ENCODE measurements at places on chromosomes 2 and 18. TPM values are rescaled to one million over a fixed set of nuclear protein-coding genes. Genes with fewer than 3 reads are reported as not detected.

GRCh38 chr2:160328811-160329527 lies 128.9 kb upstream of the ITGB6 start:
- no peak for DNase-seq

NRP2 gene
- 101 TPM for total RNA-seq

PCARE gene
- 0.16 TPM for total RNA-seq

GRCh38 chr18:48197819-48198218 lies 211.4 kb downstream of the ZBTB7C start:
- no peak for DNase-seq

- no peak for DNase-seq
These were observed 341.8 kb downstream of the RBM43 start for GRCh38 chr2:150919901-150920300.

MARCO gene
- total RNA-seq, result 0.42 TPM

FAM124B gene
- 13.1 TPM for total RNA-seq

CFAP221 gene
- 0.95 TPM for total RNA-seq

RUFY4 gene
- not detected for total RNA-seq

- DNase-seq, result no peak
These were observed 61.3 kb upstream of the ITGA4 start for GRCh38 chr2:181395851-181396250.

- DNase-seq, result no peak
These were observed 1884.0 kb upstream of the CELF4 start for GRCh38 chr18:39449566-39449965.

FABP1 gene
- total RNA-seq, result not detected

CAPN13 gene
- 6.0 TPM for total RNA-seq

DNA sequence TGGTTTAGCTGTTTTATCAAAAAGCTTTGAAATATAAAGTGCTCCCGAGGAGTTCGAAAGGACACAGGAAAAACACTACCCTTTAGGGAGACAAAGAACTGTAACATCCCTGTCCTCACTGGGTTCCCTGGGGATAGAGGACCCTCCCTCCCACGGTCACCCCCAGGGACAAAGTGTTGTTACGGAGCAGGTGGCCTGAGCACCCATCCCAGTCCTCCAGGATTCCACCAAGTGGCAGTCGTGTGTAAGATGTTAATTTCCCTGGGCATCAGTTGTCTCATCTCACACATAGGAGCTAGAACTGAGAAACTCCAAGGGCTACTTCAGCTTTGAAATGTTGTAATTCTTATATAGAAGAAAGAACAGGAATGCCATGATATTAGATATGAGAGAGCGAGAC lies 137.7 kb downstream of the ALK start:
- no peak for DNase-seq

DNA sequence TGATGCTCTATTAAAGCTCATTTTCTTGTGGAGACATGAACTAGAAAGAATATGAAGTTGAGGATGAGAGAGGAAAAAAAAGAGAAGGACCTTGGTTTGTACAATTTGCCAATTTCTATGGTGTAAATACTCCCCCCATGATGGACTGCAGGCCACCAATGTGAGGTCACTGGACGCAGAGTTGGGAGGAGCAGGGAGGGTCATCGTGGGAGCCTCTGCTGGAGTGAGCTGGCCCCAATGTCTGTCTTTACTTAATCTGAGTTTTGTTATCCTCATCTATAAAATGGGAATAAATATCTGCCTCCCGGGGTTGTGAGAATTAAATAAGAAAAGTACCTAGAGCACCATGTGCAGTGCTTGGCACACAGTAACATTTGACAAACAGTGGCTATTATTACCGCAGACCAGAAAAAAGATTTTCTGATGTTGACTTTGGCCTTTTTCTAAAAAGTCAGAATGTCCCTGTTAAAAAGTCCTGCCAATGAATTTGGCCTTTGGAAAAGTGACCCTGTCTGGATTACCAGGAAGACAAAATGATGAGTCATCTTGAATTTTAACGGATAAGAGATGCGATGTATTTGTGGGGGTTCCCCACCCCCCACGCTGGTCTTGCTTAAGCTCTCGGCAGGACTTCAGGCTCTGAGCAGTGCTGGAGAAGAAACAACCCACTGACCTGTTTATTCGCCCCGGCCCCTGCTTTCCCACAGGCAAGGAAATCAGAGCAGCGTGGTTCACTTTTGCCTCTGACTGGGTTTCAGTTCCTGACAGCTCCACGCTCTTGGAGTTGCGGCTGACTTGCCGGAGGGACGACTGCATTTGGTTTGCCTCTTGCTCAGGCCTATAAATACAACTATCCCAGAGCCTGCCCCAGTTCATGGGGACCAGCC lies 50.3 kb upstream of the FOSL2 start:
- no peak for DNase-seq

MAP3K19 gene
- total RNA-seq, result not detected
